ENCODE measurements at places on chromosomes 11 and 22. TPM values are rescaled to one million over a fixed set of nuclear protein-coding genes. Genes with fewer than 3 reads are reported as not detected.

The C11orf42 gene
- not detected for total RNA-seq

The ZFPL1 gene
- 64.6 TPM for total RNA-seq

The MRGPRX4 gene
- not detected for total RNA-seq

The INS gene
- total RNA-seq: not detected

The C1QTNF6 gene
- total RNA-seq: 6.8 TPM

The RRP8 gene
- 18.0 TPM for total RNA-seq

The MRGPRE gene
- total RNA-seq: not detected

The EMSY gene
- total RNA-seq: 5.8 TPM

The TEX12 gene
- 0.50 TPM for total RNA-seq

The GLB1L3 gene
- 1.3 TPM for total RNA-seq
